ENCODE measurements at places on chromosomes 11 and 22.

DNA sequence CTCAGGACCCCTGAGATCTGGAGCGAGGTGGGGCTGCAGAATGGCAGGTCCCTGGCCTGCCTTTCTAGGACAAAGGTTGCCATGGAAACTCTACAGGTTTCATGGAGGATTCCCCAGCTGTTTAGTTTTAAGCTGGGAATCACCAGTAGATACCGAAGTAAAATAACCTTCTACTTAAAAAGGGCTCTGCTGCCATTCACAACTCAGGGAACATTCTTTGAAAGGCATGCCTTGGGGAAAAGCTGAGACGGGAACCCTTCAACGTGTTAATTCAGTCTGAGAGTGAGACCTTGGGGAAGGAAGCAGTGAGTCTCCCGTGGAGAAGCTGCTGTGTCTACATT lies 493.3 kb downstream of the BRD1 start:
- DNase-seq: no peak

DNA sequence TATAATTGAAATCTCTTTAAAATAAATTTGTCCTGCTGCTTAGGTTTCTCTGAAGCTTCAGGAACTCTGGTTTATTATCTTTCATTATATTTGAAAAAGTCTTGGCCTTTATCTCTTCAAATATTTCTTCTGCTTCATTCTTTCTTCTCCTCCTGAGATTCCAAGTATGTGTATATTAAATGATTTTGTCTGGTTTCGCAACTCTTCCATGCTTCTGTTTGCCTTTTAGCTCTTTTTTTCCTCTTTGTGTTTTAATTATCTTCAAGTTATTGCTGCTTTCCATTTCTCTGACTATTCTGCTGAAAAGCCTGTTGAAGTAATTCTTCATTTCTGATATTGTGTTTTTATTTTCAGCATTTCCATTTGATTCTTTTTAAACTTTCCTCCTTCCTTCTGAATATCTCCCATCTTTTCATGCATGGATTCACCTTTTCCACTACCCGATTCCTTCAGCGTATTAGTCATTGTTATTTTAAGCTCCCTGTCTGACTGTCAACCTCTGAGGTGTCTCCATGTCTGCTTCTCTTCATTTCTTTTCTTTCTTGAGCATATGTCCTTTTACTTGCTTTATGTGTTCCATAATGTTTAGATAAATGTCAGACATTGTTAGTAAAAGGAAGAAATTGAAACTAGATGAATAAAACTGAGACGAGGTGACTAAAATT lies 46.6 kb upstream of the CTSC start:
- no peak for DNase-seq

GRCh38 chr11:9639099-9639498 lies 24.8 kb upstream of the SWAP70 start:
- DNase-seq: no peak

- DNase-seq: peak; percentile 22
Measured at GRCh38 chr11:32231909-32232493, 141.1 kb downstream of the RCN1 start.

DNA sequence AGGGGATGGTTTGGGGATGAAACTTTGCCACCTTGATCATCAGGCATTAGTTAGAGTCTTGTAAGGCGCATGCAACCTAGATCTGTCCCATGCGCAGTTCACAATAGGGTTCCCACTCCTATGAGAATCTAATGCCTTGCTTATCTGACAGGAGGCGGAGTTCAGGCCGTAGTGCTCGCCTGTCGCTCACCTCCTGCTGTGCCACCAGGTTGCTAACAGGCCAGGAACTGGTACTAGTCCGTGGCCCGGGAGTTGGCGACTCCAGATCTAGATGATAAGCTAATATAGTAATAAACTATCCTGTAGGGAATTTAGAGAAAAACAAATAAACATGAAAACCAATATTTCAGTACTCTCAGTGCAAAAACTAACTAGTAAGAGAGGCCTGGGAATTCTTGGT lies 155.4 kb upstream of the ANO5 start:
- no peak for DNase-seq

DNA sequence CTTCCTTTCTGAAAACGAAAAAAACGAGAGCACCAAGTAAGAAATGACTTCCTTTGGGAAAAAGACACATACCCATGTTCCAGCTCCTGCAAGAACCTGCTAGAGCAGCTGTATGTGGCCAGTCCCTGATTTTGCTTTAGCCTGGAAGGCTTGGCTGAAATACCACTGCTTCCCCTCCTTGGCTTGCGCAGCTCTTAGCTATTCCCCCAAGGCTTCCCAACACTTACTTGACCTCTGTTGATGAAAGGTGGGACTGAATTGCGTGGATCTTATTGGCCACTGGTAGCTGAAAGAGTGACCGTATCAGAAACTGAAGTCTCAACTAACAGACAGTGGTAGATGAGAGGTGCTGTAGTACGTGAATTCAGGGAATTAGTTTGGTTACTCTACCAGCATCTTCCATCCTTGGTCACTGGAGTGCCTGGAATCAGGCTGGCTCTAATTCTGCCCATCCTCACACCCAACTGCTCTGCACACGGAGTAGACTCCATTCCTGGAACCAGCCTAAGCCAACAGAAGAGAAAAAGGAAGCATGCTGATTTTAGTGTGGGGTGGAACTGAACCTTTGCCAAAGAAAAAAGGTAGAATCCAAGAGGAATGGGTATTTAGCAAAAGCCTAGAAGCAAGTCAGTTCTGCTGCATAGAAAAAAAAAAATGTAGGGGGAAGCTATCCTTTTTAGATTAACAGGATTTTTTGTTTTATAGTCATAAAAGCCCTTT lies 73.8 kb upstream of the CRTAM start:
- DNase-seq: no peak

DNA sequence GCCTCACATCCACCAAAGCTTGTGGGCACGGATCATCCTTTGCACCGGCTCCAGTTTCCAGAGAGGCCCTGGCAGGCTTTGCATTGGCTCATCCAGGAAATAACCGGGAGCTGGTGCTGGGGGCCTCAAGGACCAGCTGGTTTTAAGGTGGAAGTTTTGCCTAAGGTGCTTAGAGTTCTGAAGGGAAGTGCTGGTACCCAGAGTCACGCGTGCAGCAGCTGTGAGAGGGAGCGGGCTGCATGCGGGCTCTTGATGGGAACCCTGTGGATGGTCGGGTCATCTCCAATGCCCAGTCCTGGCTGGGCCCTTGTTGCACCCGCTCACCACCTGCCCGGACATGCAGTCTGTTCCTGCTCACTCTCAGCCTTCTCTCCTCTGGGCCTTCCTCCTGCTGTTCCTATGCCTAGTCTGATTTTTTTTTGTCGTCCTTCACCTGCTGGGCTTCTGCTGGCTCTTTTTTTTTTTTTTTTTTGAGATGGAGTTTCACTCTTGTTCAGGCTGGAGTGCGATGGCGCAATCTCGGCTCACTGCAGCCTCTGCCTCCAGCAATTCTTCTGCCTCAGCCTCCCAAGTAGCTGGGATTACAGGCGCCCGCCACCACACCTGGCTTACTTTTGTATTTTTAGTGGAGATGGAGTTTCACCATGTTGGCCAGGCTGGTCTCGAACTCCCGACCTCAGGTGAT lies 24.0 kb upstream of the PRR5 start:
- DNase-seq: no peak

GRCh38 chr11:108786281-108786990 lies 121.6 kb downstream of the DDX10 start:
- no peak for DNase-seq

DNA sequence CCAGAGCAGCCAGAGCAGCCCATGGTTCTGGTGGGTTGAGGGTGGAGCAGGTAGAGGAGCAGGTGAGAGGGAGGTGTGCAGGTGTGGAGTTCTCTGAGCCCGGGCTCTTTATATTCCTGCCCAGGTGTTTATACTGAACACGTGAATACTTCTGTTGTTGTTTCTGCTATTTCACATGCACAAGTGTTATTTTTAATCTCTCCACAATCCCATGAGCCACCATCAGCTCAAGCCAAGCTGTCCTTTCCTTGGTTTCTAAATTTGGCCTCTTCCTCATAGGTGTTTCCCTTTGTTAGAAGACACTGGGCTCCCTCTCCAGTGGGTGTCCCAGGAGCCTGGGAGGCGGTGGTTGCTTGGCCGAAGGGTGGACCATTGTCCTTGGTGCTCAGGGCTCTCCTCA lies at the start of gene KRTAP5-3:
KRTAP5-3 (minus strand) TSS at position 101 of the 400 bp plus-strand sequence; CDS start at position 23, 78 bp downstream.
- no peak for DNase-seq

DNA sequence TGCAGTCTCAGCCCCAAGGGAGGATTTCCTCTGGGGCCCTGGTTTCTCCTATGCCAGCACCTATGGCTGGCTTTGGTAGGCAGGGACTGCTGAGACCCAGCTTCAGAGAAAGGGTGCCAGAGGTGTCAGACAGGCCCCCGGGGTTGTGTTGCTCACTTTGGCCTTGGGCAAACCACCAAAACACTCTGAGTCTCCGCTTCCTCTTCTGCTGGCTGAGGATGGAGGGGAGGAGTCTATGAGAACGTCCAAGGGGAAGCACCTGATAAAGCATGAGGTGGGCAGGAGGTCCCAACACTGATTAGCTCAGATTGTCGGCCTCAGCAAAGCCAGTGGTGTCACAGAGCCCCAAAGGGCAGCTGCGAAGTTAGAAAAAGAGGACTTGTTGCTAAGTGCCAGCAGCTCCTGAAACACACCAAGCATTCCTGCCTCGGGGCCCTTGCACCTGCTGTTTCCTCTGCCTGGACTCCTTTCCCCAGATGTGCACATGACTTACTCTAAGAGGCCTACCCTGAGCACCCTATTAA lies 10.5 kb downstream of the SMTNL1 start:
- DNase-seq: no peak

DNA sequence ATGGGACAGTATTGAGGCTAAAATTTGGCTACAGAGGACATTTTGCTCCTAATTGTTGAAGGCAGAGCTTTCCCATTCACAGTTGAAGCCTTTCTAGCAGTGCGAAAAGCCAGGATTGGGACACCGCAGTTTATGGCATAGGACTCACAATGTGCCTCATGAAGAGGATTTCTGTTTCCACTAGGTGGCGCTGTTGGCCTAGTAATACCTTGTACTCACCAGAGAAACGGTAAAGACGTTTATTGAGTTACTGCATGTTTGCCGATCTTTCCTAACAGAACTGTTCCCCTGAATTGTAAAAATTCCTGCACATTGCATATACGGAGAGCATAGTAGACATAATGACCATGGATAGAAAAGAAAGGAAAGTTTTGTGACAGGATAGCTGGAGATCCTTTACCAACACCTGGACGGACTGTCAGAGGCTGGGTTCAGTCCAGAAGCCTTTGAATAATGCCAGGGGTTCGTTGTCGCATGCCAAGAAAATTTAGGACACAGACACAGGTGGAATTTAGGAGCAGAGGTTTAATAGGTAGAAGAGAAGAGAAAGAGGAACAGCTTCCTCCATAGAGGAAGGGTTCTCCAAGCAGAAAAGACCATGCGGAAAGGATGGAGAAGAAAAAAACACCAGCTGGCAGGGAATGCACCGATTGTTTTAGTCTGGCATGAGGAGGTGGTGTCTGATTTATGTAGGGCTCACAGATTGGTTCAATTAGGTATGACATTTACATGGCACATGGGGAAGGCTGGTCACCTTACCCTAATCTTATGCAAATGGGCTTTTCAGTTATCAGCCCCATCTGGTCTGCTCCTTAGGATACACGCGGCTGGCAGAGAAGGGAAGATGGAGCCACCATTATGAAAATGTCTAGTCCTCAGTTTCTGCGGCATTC lies 10.8 kb upstream of the OR51D1 start:
- DNase-seq: peak; percentile 69

DNA sequence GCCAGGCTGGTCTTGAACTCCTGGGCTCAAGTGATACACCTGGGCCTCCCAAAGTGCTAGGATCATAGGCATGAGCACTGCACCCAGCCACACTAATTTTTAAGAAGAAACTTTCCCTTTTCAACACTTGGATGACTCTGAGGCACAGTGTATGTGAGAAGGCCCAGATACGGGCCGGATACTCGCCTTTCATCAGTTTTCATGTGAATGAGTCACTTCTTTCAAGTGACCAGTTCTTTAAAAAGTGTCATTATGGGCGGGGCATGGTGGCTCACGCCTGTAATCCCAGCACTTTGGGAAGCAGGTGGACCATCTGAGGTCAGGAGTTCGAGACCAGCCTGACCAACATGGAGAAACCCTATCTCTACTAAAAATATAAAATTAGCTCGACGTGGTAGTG lies 120.8 kb downstream of the CTTN start:
- no peak for DNase-seq

DNA sequence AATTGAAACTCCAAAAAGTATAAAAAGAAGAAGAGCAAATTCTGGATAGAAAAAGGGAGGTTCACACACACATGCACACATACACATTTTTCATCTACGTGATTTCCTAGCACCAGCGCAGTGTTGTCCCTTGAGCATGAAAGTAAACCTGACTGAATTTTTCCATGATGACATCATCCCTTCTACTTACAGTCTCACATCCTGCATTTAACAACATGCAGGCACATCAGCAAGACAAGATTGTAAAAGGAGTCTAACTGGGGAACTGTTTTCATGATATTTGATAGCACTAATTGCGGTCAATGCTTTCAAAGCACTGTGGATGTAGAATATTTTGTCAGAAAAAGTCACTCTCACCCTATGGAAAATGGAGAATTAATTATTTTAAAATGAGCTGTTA lies 36.6 kb downstream of the GAS2 start:
- DNase-seq: peak; percentile 40

GRCh38 chr22:28175730-28176492 lies 256.9 kb upstream of the PITPNB start:
- no peak for DNase-seq

DNA sequence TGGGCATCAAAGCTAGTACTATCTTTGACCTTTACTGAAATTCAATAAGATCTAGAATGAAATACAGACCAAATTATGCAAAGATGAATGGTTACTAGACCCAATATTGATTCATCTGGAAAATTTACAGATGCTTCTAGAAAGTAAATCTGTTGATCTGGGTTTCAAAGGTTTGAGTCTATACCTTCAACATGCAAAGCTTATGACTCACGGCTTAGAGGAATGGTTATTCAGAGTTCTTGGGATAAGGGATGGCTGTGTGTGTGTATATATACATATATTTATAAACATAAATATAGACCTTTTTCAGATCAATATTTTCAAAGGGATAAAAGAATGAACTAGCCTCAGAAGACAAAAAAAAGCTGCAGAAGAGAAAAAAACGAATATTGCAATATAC lies 1.3 kb downstream of the SPTY2D1 start:
- DNase-seq: no peak

GRCh38 chr11:69376155-69377028 lies 82.4 kb downstream of the MYEOV start:
- no peak for DNase-seq

DNA sequence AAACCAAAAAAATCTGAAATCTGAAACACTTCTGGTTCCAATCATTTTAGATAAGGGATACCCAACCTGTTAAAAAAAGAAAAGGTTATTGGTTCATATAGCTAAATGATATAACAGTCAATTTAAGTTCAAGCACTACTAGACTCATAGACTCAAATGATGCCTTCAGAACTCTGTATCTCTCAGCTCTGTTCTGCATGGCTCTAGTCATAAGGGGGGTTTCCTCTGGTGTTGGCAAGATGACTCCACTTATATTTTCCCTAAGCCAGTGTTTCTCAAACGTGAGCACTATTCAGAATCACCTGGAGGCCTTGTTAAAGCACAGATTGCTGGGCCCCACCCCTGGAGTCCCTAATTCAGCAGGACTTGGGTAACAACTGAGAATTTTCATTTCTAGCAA lies 11.5 kb upstream of the RRAS2 start:
- no peak for DNase-seq

- DNase-seq: no peak
Measured at GRCh38 chr11:111602865-111603610, 789 bp downstream of the SIK2 start.
